ENCODE measurements at places on chromosomes 2 and 18. TPM values are rescaled to one million over a fixed set of nuclear protein-coding genes. Genes with fewer than 3 reads are reported as not detected.

DNA sequence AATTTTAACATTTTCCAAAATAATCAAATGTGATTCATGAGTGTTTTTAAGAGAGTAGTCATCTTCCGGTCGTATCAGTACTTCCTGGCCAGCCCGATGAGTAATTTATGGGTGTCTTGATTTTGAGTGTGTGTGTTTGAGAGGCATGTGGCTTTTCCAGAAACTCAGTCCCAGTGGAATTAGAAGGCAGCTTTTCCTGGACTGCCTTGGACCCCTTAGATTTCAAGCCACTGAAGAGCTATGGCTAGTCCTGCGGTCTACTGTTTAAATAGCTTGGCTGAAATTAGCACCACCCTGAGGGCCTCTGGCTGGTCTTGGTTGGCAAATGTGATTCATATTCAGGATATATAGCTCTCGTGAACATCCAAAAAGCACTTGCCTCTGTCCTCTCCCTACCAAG is 59.4 kb downstream of the HK2 start:
- no peaks in the 10 kb centered on the region for H3K4me1 ChIP-seq
- no peak for DNase-seq
- no peak overlapping the region for H3K4me3 ChIP-seq
- no peak overlapping the region for H3K27ac ChIP-seq

DNA sequence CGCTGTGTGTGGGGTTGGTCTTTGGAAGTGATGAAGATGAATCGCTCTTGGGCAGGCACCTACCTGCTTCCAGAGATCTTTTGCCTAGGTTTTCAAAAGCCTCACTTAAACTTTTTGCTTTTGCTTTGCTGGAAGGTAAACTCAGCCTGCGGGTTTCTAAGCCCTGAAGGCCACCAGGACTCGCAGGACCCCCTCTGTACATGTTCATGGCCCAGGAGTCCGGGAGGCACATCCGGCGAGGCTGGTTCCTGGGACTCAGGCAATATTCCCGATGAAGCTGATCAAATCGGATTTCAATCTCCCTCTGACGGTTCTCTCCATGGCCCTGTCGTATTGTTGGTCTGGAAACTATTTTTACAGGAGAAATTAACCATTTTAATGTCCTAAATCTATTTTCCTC is 13.2 kb downstream of the HJURP start:
- no peaks in the 10 kb centered on the region for H3K36me3 ChIP-seq
- DNase-seq = no peak
- H3K4me1 ChIP-seq = no peaks in the 10 kb centered on the region
- H3K4me3 ChIP-seq = no peak overlapping the region

DNA sequence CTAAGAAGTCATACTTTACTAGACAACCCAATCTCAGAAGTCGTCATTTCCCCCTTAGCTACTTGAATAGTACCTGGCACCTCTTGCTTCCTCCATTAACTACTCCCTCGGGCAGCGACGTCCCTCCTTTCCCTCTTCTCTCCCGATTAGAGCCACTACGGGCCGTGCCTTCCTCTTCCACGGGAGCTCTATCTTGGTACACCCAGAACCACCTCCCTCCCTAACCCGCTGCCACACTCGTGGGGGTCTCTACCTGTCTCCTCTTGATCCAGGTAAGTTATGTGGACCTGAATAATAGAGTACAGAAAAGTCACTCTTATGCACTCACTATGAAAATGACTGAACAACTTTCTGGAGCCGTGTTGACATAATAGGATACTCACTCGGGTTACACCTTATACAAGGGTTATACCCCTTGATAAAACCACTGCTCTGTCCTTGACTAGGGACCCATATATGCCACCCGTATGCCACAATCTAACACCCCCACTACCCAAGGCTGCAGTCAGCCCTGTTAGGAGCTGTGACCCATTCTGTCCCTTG is 595 bp upstream of the HDHD2 start:
- H3K36me3 ChIP-seq = no peaks in the 10 kb centered on the region
- peak overlapping the region; percentile 88 for H3K27ac ChIP-seq
- H3K4me1 ChIP-seq = no peaks in the 10 kb centered on the region
- peak overlapping the region; percentile 72 for H3K4me3 ChIP-seq

- peaks cover 10% of the 10 kb centered on the region for H3K4me1 ChIP-seq
- peak within 1 kb of the TSS; percentile 77 for H3K27ac ChIP-seq
- H3K4me3 ChIP-seq = peak within 1 kb of the TSS; percentile 56
- H3K36me3 ChIP-seq = no peaks in the 10 kb centered on the region
- DNase-seq = peak; percentile 93
- no peaks in the 10 kb centered on the region for H3K27me3 ChIP-seq
These were observed at the start of gene VAMP8 for GRCh38 chr2:85577386-85578242. VAMP8 (plus strand) TSS chr2:85577586; CDS start chr2:85577647, 61 bp downstream.

GRCh38 chr2:50612306-50612705 is 419.6 kb downstream of the NRXN1 start:
- H3K4me3 ChIP-seq = no peak overlapping the region
- H3K27ac ChIP-seq = no peak overlapping the region
- no peak for DNase-seq
- H3K4me1 ChIP-seq = no peaks in the 10 kb centered on the region
- no peaks in the 10 kb centered on the region for H3K36me3 ChIP-seq
- H3K27me3 ChIP-seq = no peaks in the 10 kb centered on the region

GRCh38 chr2:109392816-109393661 is 220.7 kb downstream of the SEPTIN10 start:
- H3K4me1 ChIP-seq = no peaks in the 10 kb centered on the region
- no peak overlapping the region for H3K4me3 ChIP-seq
- no peaks in the 10 kb centered on the region for H3K36me3 ChIP-seq
- no peak overlapping the region for H3K27ac ChIP-seq
- no peak for DNase-seq

GRCh38 chr2:8154936-8155335 is 526.9 kb upstream of the ID2 start:
- H3K36me3 ChIP-seq = no peaks in the 10 kb centered on the region
- DNase-seq = no peak
- no peaks in the 10 kb centered on the region for H3K4me1 ChIP-seq
- no peak overlapping the region for H3K27ac ChIP-seq
- H3K4me3 ChIP-seq = no peak overlapping the region

Gene AGXT
- total RNA-seq = 6.1 TPM

Gene DNAH7
- 0.91 TPM for total RNA-seq

Gene SLC39A6
- total RNA-seq = 15.3 TPM

Gene NOSTRIN
- total RNA-seq = 37.2 TPM

All from colonic mucosa (tissue), 4 donors.